Right cardiac atrium (tissue), 5 donors: ENCODE measurements at places on chromosomes 2 and 18. TPM values are rescaled to one million over a fixed set of nuclear protein-coding genes. Genes with fewer than 3 reads are reported as not detected.

DNA sequence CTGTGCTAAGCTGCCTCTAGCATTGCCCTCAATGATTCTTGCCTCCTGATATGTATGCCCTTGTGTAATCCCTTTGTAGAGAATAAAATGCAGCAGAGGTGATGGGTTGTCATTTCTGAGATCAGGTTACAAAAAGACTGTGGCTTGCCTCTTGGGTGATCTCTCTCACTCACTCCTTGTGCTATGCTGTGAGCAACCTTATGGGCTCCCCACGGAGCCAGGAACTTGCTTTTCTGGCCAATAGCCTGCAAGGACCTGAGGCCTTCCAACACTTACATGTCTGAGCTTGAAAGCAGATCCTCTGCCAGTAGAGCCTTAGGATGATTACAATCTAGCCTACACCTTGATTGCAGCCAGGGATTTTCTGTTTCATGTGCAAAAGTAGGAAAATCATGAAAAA, 123.1 kb upstream of the XIRP2 start:
- DNase-seq, result no peak

DNA sequence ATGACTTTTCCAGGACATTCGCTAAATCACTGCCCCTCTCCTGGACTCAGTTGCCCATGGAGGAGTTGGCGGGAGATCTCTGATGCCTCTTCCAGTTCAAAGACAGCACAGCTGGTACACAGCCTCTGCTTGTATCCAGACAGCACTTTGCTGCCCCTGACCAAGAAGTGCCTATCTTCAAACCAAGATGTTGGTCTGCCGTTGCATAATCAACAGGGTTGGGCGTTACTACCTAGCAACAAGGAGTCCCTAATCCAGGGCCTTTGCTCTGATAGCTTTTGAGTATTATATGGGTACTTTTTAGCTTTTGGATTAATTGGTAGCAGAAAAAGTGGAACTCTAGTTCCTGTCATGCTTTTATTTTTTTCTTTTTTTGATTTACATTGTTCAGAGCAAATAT, 166.6 kb downstream of the FAM210A start:
- no peak for DNase-seq

Gene CROCC2
- not detected for polyA plus RNA-seq

Gene AGXT
- 0.14 TPM for polyA plus RNA-seq

- no peak for DNase-seq
Measured at GRCh38 chr18:61765097-61765496, 127.7 kb downstream of the RNF152 start.

Gene EML6
- polyA plus RNA-seq, result 0.43 TPM

Gene STEAP3
- 4.8 TPM for polyA plus RNA-seq

Gene SIX3
- polyA plus RNA-seq, result not detected

GRCh38 chr2:15672961-15673918, 81.6 kb downstream of the DDX1 start:
- no peak for DNase-seq

GRCh38 chr18:55321265-55322177, 266.5 kb downstream of the TCF4 start:
- peak; percentile 97 for DNase-seq

DNA sequence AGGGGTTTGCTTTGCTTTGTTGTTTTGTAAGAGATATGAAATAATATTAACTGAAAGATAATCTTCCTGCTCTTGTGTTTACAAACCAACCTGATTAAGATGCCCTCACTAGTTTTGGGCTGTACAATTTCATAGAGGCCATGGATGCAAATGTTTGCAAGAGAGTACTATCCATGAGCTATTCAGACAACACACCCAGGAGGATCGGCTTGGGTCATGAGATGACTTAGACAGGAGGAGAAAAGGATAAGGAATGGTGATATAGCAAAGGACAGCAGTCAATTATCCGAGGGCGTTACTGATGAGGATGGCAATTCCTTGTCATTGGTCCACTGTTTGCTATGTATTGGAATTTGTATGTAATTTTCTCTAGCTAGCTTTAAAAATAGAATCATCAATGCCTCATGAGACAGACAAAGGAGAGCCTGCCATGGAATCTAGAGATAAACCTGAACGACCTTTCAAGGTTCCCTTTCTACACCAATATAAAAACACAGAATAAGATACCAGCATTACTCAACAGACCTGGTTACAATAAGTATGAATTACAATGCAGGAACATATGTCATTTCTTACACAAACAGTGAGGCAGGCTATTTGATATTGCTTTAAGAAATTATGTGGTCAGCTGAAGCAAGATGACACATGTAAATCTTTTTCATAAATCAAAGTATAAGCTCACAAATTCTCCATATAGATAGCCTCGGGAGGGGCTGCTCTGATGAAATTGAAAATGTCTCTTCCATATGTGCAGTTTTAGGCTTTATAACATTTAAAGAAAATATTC, 54.4 kb upstream of the SOS1 start:
- DNase-seq, result no peak

Gene UGT1A6
- not detected for polyA plus RNA-seq

Gene ZDBF2
- polyA plus RNA-seq, result 1.9 TPM

DNA sequence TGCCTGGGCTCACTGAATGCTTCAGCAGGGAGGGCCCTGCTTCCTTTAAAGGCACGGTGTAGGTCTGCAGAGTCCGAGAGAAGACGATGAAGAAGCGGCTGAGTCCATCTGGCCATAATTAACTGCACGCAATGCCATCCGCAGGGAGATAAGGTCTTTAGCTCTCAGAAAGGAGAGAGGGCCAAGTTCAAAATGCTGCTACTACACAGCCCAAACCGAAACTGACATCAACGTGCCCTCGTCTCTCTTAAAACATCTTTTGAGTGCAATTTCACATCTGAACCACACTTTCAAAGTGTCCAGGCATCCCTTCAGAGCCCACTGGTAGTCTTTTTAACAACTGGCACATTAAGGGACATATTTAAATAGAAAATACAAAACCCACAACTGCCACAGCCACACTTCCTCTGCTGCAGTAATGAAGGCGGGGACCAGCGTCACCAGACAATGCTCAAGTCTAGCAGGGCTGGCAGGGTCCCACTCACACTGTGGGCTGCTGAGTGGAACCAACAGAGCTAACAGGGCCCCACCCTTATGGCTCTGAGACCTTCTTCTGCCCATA, 35.8 kb downstream of the ST3GAL5 start:
- peak; percentile 72 for DNase-seq

Gene FLACC1
- 4.1 TPM for polyA plus RNA-seq

Gene LCT
- polyA plus RNA-seq, result not detected

GRCh38 chr2:10030311-10030736, 13.0 kb upstream of the KLF11 start:
- peak; percentile 9 for DNase-seq

Gene SPDYA
- polyA plus RNA-seq, result 0.27 TPM

GRCh38 chr2:150700666-150701580, 213.5 kb upstream of the RND3 start:
- no peak for DNase-seq

Gene SCYGR1
- polyA plus RNA-seq, result not detected

- DNase-seq, result no peak
Measured at GRCh38 chr2:80361904-80362303, 57.4 kb upstream of the LRRTM1 start.
